Adrenal gland (tissue), 19 donors: ENCODE measurements at places on chromosomes 4 and X. TPM values are rescaled to one million over a fixed set of nuclear protein-coding genes. Genes with fewer than 3 reads are reported as not detected.

The MTNR1A gene
- not detected for polyA plus RNA-seq

- no peak overlapping the region for H3K27ac ChIP-seq
- no peak overlapping the region for H3K4me3 ChIP-seq
- DNase-seq = no peak
- H3K4me1 ChIP-seq = no peaks in the 10 kb centered on the region
- no peaks in the 10 kb centered on the region for H3K27me3 ChIP-seq
Observed at GRCh38 chr4:105350859-105351490, 122.9 kb downstream of the PPA2 start.

GRCh38 chr4:68773699-68774098, 42.1 kb upstream of the UGT2B10 start:
- no peak for DNase-seq
- no peaks in the 10 kb centered on the region for H3K4me1 ChIP-seq
- no peak overlapping the region for H3K27ac ChIP-seq

DNA sequence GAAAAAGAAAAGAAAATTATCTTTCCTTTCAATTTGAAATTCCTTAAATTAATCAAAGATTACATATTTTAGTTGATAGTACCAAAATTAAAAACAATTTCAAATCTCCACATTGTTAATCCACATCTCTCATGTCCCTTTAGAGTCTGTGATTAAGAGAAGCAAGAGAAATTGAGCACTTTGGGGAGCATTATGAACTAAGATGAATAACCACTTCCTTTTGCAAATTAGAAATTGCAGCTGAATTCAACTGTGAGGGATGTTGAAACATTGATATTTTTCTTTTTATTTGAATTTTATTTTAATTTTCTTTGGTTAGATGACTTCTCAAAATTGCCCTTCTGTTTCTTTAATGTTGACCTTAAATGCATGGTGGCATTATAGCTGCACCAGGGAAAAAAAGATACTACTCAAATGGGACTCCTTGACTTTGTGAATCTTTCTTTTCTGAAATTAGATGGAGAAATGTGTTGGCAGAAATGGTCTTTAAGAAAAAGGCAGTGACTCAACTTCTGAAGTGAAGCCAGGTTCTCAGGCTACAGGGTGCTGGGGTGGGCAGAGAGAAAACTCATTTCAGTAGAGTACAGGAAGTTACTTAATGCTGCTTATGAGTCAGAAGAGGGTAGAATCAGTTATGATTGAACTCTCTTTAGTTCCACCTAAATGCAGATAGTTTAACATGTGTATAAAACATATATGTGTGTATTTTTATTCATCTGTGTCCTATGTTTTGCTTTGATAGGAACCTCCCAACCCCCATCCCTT, 92.0 kb upstream of the TNIP3 start:
- no peaks in the 10 kb centered on the region for H3K27me3 ChIP-seq
- no peak overlapping the region for H3K4me3 ChIP-seq

The FMR1 gene
- polyA plus RNA-seq = 16.6 TPM

DNA sequence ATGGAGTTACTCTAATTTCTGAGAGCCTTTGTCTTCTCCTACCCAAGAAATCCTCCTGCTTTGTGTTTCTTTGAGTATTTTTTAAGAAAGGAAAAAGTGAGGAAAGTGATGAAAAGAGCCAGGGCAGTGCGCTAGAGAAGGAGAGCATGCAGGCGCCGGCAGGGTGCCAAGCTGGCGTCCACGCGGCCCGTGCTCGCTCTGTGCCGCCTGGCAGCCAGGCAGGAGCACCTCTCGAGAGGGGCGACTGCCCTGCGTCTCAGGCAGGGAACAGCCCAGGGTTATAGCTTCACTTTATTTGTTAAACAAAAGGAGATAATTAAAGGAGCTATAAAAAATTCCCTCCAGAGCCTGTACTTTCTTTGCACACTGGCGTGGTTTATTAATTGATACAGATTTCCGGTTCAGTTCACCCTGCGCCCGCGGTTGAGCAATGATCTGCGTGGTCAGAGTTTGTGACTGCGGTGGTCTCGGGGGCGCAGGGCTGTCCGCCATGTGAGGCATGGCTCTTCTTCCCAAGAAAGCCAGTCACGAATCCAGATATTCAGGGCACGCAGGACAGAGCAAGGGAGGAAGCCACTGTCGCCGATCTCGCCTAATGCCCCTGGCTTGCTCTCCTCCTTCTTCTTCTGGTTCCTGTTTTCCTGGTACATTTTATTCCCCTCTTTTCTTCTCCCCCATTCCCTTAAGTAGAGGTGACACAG, 110.8 kb upstream of the PAQR3 start:
- no peak overlapping the region for H3K27ac ChIP-seq
- H3K36me3 ChIP-seq = no peaks in the 10 kb centered on the region
- no peaks in the 10 kb centered on the region for H3K4me1 ChIP-seq
- no peak overlapping the region for H3K4me3 ChIP-seq

DNA sequence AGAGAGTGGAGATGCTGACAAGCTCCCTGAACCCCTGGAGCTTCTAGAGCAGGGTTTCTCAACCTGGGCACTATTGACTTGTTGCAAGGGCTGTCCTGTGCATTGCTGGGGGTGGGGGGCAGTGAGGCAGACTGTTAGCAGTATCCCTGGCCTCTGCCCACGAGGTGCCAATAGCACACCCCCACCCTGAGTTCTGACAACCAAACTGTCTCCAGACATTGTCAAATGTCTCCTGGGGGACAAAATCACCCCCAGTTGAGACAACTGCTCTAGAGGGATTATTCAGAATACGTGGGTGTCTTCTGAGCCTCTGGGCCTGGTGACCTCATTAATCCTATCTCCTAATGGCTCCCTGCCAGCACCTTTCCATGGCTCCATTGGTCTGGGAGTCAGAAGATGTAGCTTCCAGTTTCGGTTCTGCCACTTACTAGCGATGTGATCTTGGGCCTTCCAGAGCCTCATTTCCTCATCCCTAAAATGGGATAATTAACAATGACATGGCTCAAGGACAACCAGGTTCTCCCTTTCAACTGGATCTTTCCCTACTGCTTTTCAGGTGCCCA, 17.6 kb upstream of the PJA1 start:
- H3K36me3 ChIP-seq = no peaks in the 10 kb centered on the region
- H3K4me1 ChIP-seq = no peaks in the 10 kb centered on the region
- H3K27me3 ChIP-seq = peaks cover 15% of the 10 kb centered on the region
- no peak overlapping the region for H3K27ac ChIP-seq
- no peak for DNase-seq
- no peak overlapping the region for H3K4me3 ChIP-seq

- no peak overlapping the region for H3K27ac ChIP-seq
- DNase-seq = no peak
- H3K27me3 ChIP-seq = peaks cover 6% of the 10 kb centered on the region
- peaks cover 5% of the 10 kb centered on the region for H3K4me1 ChIP-seq
- H3K36me3 ChIP-seq = no peaks in the 10 kb centered on the region
- H3K4me3 ChIP-seq = no peak overlapping the region
Observed at GRCh38 chr4:71189471-71189870, 149.3 kb upstream of the SLC4A4 start.
